ENCODE measurements at places on chromosomes 2 and 18.

GRCh38 chr2:28868611-28869010 lies 1.5 kb downstream of the TRMT61B start:
- no peak for DNase-seq

GRCh38 chr2:200321780-200322534 lies 15.5 kb downstream of the SPATS2L start:
- DNase-seq, result no peak

DNA sequence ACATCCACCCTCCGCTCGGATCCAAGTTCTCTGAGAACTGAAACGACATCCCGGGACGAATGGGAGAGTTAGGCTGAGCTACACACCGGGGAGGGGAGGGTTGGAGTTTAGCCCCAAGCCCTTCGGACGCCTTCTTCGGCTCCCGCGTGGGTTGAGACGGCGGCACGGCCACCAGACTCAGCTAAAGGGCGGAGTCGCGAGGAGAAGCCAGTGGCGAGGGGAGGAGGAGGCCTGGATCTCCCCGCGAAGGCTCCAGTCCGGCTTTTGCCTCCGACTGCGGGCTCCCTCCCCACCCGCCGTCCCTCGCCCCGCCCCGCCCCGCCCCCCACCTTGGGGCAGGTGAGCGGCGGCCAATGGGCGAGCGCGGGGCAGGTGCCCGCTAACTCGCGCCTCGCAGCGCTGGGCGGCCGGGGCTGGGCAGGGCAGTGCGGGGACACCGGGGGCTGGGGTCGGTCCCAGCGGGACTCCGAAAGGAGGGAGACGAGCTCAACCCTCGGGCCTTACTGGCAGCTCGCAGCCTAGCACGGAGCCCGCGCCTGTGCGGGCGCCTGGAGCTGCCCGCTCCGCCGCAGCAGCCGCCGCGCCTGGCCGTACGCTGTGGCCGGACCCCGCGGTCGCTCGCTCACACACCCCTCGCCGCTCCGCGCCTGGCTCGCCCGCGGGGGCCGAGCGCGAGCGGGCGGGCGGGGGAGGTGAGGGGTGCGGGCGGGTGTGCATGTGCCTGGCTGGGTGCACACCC lies at the start of gene EMX1:
Gene EMX1 (plus strand): TSS at position 382 of the 739 bp plus-strand sequence. CDS start 334 bp downstream, at position 716.
- DNase-seq, result peak; percentile 62

DNA sequence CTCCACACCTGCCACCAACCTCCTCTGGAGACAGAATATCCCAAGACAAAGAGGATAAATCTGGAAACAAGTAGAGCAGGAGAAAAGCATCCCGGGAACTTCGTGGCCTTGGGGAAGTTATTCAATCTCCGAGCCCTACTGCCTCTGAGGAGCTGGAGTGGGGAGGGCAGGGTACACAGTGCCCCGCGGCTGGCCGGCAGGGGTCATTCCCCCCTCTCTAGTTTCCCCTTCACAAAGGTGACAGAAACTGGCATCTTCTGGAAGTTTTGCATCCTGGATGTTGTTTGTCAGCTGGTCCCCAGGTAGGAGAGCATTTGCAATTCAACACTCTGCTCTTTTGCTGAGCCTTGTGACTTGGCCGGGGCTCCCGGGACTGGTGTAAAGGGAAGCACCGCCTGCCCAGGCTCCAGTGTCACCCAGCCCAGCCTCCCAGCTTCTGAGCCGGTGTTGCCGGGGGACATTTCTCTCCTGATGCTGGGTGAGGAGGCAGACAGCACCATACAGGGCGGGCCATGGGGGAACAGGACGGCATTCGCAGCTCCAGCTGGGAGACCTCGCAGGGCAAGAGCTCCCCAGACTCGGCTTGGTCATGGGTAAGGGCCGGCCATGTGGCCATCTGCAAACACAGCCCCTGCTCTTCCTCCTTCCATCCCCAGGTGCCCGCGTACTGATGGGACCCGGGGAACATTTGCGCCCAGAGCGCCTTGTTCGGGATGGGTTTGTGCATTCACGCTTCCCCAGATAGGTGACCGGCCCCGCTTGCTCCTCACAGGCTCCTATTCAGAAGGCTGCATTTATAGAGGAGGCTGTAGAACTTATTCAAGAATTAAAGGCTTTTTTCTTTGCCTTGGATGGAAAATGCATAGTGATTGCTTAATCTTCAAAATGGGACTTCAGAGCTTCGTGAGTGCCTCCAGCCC lies 7.4 kb upstream of the NTSR2 start:
- no peak for DNase-seq
